Stimulated activated CD8-positive, alpha-beta memory T cell treated with anti-CD3 and anti-CD28 coated beads, Interleukin-12 subunit alpha, Interleukin-12 subunit beta, amount 100 ng/mL, for 4 hours (primary cell): ENCODE measurements at places on chromosomes 5 and 9.

DNA sequence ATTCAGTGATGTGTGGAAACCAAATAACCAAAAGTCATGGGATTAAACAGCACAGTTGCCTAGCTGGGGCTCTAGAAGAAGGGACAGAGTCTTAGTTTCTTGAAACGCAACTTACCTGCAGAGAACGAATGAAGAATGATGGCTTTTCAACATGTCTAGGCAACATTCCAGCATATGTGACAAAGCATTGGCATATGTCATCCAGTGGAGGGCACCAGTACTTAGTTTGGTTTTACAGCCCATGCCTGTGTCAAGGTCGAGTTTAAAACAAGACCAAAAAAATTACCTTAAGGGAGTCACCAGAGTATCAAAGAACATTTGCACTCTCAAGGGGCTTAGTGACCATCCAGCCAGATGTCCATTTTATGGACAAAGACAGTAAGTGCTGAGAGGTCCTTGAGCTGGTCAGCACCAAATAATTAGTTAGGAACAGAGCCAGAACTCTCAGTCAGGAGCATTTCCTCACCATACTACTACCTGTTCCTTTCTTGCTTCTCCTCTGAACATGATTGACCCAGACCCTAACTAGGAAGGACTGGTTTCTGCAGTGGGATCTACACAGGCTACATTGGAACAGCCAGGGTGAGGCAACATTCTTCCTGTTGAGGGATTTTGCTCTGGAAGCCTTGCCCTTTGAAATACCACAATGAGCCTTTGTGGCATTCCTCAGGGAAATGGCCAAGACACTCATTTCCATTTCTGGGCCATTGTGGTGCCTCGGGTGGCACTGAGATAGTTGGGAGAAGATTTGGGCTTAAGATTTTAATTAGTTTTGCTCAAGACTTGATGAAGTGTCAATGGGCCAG is 75.4 kb upstream of the ANKH start:
- DNase-seq: peak; percentile 3

GRCh38 chr9:99296291-99296951 is 74.3 kb downstream of the SEC61B start:
- DNase-seq: peak; percentile 24

GRCh38 chr5:112948458-112948857 is 26.4 kb upstream of the REEP5 start:
- DNase-seq: no peak

GRCh38 chr9:91934654-91935053 is 15.4 kb downstream of the ROR2 start:
- no peak for DNase-seq

GRCh38 chr9:89080193-89080592 is 88.9 kb downstream of the S1PR3 start:
- no peak for DNase-seq

- no peak for DNase-seq
Measured at GRCh38 chr9:121179930-121180681, 21.6 kb downstream of the RAB14 start.

DNA sequence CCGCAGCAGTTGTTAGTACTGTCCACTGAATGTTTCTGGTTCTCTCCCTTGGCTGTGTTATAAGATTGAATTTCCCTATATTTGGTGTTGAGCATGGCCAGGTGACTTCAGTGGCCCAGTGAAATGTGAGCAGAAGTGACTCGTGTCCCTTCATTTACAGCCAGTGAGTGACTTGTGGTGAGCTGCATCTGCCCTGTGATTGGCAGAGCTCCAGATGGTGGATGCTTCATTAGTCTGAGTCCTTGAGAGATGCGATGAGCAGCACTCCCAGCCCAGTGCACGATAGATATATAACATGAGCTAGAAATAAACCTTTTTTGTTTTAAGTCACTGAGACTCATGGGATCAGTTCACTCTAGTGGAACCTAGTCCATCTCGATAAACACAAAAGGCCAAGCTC is 19.3 kb downstream of the PCSK5 start:
- no peak for DNase-seq

GRCh38 chr5:135874461-135874860 is 21.2 kb downstream of the IL9 start:
- no peak for DNase-seq

DNA sequence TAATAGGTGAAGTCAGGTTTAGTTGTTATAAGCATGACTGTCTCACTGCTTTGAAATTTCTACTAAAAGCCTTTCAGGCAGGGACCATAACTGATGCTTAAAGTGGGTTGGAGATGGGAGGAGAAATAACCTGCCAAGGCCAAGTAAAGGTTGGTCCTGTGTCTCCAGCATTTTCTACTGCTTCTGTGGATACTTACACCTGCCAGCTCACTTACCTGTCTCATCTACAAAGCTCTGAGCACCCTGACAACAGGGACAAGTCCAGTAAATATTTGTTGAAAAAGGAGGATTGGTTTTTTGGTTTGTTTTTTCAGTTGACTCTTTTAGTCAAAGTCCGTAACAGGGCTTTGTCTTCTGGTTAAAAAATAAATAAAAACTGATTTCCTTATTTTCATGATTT is 38.6 kb downstream of the GRAMD2B start:
- DNase-seq: no peak

DNA sequence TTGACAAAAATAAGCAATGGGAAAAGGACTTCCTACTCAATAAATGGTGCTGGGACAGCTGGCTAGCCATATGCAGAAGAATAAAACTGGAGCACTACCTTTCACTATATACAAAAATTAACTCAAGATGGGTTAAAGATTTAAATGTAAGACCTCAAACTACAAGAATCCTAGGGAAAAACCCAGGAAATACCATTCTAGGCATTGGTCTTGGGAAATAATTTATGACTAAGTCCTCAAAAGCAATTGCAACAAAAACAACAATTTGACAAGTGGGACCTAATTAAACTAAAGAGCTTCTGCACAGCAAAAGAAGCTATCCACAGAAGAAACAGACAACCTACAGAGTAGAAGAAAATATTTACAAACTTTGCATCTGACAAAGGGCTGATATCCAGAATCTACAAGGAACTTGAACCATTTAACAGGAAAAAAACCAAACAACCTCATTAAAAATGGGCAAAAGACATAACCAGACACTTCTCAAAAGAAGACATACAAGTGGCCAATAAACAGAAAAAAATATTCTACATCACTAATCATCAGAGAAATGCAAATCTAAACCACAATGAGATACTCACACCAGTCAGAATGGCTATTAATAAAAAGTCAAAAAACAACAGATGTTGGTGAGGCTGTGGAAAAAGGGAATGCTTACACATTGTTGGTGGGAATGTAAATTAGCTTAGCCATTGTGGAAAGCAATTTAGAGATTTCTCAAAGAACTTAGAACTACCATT is 75.2 kb upstream of the CPEB4 start:
- DNase-seq: no peak

DNA sequence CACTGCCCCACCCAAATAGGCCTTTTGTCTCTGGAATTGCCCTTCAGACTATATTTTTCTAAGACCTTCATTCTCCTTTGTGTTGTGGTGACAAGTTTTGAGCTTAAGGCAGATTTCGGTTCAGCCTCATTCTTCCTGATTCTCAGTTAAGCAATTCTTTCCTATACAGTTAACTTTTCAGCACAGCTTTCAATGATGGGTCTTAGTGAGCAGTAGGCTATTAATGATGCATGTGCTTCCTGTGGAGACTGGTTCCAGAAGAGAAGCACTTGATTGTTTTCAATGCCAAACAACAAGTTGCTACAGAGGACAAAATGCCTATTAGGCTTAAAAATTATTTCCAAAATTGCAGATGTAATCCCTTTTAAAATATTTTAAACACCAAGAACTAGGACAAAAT is 47.7 kb upstream of the TLX3 start:
- DNase-seq: no peak

- no peak for DNase-seq
Measured at GRCh38 chr5:56412601-56413379, 179.7 kb upstream of the ANKRD55 start.

- DNase-seq: no peak
Measured at GRCh38 chr5:77960863-77961396, 184.8 kb upstream of the TBCA start.

- DNase-seq: no peak
Measured at GRCh38 chr9:111993319-111993718, 96.7 kb downstream of the UGCG start.

GRCh38 chr5:134079748-134080581 is 34.5 kb upstream of the TCF7 start:
- peak; percentile 48 for DNase-seq

DNA sequence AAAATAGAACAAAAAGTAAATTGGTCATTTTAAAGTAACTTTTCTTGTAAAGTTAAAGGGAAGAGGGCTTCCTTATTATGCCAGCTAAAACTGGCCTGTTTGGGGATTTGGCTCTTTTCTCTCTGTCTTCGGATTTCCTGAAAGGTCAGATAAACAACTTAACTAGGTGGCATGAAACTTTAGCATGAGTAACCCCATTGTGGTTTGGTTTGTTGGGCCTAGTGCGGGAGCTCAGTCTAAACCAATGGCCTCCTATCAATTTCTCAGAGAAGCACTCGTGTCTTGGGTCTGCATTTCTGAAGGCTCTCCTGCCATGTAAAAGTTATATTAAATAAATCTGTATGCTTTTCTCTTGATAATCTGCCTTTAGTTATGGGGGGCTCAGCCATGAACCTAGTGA is 48.5 kb upstream of the ANKH start:
- DNase-seq: no peak

- DNase-seq: no peak
Measured at GRCh38 chr5:147321569-147321968, 86.7 kb downstream of the STK32A start.

GRCh38 chr5:78756858-78757257 is 108.3 kb upstream of the LHFPL2 start:
- DNase-seq: no peak

- DNase-seq: no peak
Measured at GRCh38 chr5:161302559-161302958, 244.0 kb downstream of the GABRB2 start.

DNA sequence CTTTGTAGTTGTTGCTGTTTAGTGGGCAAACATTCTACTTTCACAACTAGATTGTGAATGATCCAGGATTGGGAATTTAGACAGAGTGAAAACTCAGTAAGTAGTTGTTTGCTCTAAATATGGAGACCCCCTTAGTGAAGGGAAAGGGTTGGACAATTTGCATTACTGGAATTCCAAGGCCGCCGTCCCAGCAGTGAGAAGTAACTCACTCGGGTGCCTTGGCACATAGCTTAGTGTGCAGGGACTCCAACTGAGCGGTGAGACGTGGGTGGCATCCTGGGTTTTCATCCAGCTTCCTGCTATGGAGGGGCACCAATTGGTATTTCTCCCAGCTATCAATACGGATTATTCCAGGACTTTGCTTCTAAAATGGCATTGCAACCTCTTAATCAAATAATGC is 69.7 kb upstream of the FCN1 start:
- no peak for DNase-seq

DNA sequence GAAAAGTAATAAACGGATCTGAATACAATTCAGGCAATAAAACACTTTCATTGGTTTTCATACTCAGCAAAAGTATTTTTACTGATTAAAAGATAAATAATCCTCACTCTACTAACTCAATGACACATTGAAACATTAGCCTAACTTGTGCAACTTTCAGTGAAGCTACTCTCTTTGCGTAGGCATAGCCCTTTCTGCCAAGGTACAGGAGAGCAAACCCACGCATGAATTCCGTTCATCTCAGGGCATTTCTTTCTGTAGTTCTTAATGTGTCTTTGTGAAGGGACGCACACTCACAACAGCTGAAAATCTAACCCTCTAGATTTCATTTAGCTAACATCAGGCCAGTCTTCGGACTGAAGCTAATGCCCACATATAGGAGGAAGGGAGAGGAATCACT is 66.4 kb upstream of the TLE1 start:
- DNase-seq: no peak

GRCh38 chr5:59385700-59386099 is 507.8 kb downstream of the PDE4D start:
- no peak for DNase-seq

GRCh38 chr5:93018461-93018860 is 562.6 kb downstream of the NR2F1-AS1 start:
- DNase-seq: no peak

- no peak for DNase-seq
Measured at GRCh38 chr5:916441-917293, 24.0 kb downstream of the TRIP13 start.

DNA sequence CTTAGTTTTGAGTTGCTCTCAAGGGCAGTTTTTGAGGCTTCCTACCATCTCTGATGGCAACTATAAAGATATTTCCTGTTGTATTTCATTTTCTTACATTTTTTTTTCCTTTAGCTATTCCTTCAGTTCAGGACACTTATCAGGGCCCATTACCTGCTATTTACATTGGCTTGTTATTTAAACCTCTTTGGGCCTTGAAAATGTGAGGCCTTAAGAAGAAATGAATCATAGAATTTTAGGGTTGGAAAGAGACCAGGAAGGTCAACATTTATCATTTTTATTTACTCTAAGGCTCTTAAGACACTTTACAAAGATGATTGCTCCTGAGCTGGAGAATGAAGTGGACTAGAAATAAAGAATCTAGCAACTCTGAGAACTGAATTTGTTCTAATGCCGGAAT is 335.2 kb downstream of the DTWD2 start:
- no peak for DNase-seq

DNA sequence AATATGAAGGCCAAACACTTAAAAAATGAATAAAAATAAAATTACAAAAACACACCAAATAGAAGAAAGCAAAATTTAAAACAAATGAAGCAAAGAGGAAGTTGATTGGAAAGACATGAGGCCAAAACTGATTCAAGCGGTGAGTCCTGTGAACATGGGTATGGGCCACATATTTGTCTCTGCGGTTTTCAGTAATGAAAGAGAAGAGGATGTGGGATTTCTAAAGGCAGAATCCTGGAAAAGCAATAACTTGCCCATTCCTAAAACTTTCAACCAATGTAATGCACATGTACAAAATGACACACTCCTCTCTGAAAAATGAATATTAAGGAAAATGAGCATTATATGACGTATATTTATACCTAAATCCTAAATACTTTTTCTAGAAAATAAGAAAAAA is 263.7 kb downstream of the SEMA5A start:
- DNase-seq: no peak

GRCh38 chr5:125117566-125117965 is 371.1 kb upstream of the ZNF608 start:
- no peak for DNase-seq

GRCh38 chr5:170143091-170143490 is 37.4 kb downstream of the FOXI1 start:
- DNase-seq: no peak
